Heart right ventricle (tissue), 16 donors: ENCODE measurements at places on chromosomes 1 and 21. TPM values are rescaled to one million over a fixed set of nuclear protein-coding genes. Genes with fewer than 3 reads are reported as not detected.

DNA sequence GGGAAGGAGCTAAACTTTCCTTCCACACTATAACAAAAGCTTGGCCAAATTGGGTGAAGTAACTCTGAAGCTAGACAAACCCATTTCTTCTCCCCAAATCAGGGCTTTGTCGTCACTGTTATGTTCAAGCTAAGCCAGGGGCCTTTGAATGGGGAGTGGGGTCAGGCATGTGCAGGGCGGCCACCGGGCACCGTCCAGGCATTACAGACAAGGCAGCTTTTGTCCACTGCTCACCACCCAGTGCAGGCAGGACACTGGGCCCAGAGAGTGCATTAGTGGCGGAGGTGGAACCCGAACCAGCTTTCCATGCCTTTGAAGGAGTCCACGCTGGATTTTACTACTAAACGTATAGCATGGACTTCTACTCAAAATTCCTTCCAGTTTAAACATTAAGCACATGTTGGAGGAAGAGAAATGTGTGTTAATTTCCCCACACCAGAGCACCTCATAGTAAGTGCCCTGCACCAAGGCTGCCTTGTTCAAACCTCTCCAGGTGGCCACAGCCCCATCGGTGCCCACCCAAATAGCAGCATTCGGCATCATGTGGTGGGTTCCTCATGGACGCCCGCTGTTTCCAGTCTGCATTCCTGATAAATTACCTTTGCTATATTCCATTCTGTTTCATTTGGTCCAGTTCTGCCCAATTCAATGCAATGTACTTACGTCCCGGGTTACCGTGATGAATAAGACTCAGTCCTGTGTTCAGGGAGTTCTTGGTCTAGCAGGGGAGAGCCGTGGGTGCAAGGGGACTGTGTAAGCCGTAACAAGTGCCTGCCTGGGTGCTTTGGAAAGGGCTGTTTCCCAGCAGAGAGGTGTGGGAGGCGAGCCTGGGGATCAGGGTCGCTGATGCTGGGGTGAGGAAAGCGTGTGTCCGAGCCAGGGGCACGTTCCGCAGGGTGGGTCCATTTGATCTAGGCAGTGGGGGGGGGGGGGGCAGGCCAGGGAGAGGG, 1.6 kb downstream of the UBASH3A start:
- no peak for DNase-seq

DNA sequence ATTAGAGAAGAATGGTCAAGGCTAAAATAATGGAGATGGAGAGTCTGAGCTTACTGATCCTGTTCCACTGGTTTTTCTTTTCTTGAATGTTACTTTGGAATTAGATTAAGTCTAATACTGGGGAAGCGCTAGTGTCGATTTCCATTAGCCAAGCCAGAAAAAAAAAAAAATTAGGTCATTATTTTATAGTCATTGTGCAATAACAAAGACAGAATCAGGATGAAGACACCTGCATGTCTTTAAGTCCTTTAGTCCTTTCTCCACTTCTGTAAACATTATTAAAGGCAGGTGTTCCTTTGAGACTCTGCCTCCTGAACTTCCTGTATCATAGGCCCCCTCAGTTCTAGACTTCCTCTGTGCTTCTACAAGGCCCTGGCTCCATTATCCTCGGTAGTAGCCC, 42.8 kb downstream of the MYSM1 start:
- no peak for DNase-seq

DNA sequence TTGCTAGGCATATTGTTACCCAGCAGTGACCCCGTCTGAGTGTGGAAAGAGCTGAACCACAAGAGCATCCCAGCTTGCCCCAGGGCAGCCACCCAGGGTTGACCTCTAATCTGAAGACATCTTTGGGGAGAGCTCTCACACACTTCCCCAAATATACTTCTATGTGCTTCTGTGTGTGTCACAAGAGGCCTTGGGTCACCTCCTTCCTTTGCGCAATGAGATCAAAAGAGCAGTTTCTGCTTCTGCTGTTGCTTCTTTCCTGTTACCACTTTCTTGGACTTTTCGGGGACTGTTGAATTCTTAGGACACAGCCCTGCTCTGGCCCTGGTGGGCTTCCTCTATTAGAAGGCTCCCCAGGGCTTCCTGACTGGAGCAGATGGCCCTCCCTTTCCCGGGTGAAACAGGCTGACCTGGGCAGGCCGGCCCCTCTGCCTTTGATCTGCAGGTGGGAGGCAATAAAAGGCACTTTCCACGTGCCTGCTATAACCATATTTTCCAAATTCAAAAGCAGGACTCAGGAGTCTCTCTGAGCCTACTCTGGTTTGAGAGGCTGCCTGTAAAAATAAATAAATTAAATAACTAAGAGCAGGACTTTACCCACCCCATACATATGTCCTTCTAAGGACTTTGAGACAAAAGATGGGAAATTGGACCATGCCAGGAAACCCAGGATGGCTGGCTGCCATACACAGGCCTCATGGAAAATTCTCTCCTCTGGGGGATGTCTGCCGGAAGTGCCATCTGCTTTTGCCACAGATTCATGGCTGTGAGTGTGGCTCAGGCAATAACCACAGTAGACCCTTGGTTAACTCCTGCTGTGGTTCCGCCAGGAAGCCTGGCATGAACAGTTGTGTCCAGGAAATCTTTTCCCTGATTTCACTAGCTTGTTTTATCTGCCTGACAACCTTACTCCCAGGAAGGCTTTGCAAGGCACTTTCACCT, 28.3 kb upstream of the RCSD1 start:
- peak; percentile 33 for DNase-seq

DNA sequence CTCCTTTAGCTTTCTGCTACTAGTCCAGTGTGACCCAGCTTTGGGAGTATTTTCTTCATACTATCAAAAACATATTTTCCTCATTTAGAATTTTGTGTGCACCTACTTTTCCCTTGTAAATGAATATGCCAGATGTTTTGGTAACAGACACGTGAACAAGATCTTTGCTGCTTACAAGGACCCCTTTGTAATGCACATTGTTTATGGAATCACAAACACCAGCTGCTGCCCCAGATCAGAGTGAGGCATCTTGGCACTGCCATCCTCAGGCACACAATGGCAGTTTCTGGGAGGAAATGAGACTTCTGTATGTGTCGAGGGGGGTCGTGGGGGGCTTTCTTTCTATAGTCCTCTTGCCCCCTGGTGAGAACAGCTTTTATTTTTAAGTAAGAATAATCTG, 115.7 kb downstream of the RGL1 start:
- no peak for DNase-seq

DNA sequence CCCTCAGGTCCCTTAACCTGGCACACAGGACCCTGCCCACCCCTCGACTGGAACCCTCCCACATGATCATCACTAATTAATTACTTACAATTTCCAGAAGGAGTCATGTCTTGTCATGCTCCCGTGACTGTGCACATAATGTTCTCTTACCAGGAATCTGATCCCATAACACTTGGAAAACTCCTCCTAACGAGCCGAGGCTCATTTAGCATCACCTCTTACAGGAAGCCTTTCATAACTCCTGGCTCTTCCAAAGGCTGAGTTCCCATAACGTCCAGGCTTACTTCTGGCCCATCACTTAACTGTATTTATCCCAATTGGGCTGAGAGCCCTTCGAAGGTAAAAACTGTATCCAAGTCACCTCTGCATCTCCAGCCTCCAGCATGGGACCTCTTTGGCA, 147.9 kb upstream of the JUN start:
- no peak for DNase-seq

GRCh38 chr1:84756001-84756400, 65.7 kb upstream of the SSX2IP start:
- DNase-seq = no peak

DNA sequence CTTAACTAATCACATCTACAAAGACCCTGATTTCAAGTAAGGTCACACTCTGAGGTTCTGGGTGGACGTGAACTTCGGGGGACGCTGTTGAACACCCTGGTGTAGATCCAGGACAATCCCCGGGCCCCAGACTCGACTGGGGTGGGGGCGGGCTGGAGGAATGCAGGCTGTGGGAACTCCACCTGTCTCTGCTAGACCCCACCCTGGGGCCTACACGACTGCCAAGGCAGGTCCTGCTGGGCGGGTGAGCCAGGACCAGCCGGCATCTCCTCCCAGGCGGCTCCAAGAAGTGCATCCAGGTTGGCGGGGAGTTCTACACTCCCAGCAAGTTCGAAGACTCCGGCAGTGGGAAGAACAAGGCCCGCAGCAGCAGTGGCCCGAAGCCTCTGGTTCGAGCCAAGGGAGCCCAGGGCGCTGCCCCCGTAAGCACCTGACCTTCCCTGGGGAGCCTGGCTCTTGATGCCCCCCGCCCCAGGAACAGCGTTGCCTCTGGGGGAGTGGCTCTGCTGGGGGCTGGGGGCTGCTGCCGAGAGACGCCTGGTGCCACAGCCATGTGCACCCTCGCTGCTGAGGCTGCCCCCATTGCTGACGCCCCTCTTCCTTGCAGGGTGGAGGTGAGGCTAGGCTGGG, 3.8 kb downstream of the AIRE start:
- no peak for DNase-seq

Gene ETV3L
- total RNA-seq = not detected
